ENCODE measurements at places on chromosomes 6 and 20.

- DNase-seq: no peak
Observed at GRCh38 chr6:85463621-85464259, 13.9 kb downstream of the NT5E start.

DNA sequence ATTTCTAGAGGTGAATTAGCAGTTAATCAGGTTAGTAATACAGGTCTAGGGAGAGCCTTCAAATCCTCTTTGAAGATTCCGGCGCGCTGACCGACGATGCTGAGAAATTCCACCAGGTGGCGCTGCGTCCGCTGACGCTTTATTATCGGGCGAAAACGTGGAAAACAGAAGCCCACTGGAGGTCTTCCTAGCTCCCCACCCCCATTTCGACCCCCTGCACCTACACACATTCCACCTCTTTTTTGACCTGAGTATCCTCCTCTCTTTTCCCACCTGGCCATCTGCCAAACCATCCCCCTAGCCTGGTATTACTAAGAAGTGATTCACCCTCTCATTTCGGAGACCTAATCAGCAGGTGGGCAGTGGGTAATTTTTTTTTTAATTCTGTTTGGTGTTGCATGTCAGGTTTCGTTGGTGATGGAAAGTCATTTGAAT is 65.4 kb upstream of the RIN2 start:
- peak; percentile 23 for DNase-seq

GRCh38 chr6:157471895-157472686 is 91.1 kb downstream of the ZDHHC14 start:
- no peak for DNase-seq

- no peak for DNase-seq
Observed at GRCh38 chr6:169935348-169935718, 183.9 kb downstream of the ERMARD start.

DNA sequence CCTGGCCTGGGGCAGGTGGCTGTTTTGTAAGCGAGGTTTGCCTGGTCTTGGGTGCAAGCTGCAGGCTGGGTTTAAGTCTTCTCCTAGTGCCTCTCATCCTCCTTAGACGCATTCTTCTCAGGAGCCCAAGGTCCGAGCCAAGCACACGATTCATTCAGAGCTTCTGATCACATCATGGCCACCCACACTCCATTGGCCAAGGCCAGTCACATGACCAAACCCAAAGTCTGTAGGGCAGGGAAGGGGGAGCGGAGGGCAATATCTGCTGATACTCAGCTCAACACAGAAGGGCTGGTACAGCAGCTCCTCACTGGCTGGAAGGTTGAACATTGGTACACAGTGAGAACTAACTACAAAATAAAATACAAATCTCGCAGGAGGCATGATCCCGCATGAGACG is 177.2 kb upstream of the AFDN start:
- DNase-seq: no peak

All from nucleus accumbens (tissue), 56 donors.